Central memory CD4-positive, alpha-beta T cell (primary cell): ENCODE measurements at places on chromosomes 11 and 22.

DNA sequence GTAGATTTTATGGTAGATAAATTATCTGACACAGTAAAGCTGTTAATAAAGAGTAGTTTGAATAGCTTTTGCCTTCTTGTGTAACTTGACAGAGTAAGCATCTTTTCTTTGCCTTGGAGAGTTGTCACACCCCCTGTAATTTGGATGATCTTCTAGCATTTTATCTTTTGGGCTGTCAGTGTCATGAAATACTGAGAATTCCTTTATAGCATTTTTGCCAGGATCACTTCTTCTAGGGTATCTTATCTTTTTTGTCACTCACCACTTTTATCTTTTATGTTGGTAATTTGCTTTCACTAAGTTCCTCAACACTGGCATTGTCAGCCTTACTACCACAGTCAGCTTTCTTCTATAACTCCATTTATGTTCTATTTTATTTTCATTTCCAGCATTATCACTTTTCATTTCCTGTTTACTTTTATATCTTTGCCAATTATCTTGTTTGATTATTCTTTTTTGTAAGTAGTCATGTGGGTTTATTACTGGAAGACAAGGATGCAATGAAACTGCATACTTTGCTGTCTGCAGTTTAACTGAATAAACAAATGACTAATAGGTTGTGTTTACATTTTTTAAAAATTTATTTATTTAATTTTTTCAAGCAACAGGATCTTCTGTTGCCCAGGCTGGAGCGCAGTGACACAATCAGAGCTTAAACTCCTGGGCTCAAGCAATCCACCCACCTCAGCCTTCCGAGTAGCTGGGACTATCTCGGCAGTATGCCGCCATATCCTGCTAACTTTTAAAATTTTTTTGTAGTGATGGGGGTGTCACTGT lies 28.1 kb upstream of the ACAT1 start:
- no peak for DNase-seq

DNA sequence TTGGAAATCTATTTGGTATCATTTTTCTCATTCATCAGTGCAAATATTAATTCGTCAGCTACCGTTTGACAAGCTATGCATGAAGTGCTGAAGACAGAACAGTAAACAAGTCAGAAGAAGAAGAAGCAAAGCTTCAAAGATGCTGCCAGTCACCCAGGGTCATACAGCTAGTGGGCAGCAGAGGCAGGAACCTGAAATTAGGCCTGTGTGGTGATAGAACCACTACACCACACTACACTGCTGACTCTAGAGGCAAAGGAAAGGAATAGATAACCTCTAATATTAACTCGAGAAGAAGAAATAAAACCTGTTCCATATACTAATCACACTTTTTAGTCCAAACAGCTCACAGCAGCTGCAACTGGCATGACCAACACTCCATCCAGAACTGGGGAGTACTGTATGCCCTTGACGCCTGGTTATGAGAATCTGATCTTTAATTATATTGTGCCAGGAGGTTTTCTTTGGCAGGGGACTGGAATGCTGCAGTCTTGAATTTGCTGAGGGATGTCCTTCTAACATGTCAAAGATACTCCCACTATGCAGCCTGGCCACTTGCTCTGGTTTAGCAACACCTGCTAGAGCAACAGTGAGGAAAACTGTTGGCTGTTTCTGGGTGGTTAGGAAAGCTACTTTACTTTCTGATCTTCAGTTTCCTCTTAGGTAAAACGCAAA lies 73.0 kb downstream of the PAK1 start:
- DNase-seq, result no peak

DNA sequence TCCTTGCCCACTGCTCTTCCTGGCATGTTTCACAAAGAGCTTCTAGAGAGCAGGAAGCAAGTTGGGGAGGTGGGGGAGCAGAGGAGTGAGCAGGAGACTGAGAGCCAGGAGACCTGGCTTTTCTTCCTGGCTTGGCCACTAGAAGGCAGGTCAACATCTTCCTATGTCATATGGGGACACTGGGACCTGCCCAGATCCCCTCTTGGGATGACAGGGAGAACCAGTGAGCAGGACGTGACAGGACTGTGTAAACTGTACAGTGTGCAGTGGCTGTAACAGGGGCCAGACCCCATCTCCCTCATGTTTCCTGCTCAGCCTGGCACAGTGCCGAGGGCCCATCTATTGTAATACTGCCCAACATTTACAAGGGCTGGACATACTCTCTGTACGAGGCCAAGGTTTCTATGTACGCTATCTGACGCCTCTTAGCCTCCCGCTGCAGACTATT lies 29.4 kb downstream of the GDPD5 start:
- DNase-seq, result no peak

GRCh38 chr22:29816128-29816527 lies 21.9 kb downstream of the ASCC2 start:
- no peak for DNase-seq

- no peak for DNase-seq
These were observed 113.7 kb downstream of the ETS1 start for GRCh38 chr11:128473636-128474035.
